ENCODE measurements at places on chromosomes 11 and 22. TPM values are rescaled to one million over a fixed set of nuclear protein-coding genes. Genes with fewer than 3 reads are reported as not detected.
A peak's percentile ranks its signal among the peaks of the same experiment; 100 is the strongest.

- no peak for DNase-seq
Measured at GRCh38 chr11:29679996-29680395, 336.8 kb downstream of the KCNA4 start.

GRCh38 chr11:123585706-123586105 lies 68.7 kb downstream of the SCN3B start:
- DNase-seq: no peak

DNA sequence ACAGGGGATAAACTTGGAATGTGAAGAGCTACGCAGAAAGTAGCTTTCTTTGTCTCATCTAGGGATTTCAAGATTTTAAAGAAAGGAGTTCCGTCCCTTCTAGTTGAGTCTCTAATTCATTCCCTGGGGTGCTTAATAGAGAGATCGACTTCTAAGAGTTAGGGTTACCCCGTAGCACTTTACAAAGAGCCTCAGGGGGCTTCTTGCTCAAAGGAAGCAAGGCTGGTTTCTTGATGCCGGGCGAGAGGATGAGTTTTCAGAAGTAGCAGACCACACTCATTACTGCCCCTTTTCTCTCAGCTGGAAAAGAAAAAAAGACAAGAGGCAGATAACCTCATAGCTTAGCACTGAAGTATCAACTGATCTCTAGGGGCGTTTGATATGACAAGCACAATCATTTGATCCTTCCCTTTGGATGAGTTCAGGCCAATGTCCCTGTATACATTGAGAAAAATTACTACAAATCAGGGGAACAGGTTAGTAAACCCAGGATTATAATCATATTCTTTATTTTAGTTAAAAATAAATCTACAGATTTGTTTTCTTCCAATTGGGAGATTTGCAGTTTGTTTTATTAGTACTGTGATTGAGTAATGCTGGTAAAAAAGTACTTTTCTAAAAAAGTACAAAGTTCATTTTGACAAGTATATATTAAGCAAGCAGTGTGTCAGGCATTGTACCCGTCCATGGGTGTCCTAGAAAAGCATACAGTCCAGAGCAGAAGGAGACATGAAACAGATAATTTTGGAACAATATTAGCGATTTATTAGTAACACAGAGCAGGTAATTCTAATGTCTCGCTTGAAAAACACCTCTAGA lies 18.7 kb downstream of the ELMOD1 start:
- DNase-seq: no peak

- peak; percentile 33 for DNase-seq
Measured at GRCh38 chr22:21457023-21457787, 10.0 kb upstream of the TMEM191C start.

DNA sequence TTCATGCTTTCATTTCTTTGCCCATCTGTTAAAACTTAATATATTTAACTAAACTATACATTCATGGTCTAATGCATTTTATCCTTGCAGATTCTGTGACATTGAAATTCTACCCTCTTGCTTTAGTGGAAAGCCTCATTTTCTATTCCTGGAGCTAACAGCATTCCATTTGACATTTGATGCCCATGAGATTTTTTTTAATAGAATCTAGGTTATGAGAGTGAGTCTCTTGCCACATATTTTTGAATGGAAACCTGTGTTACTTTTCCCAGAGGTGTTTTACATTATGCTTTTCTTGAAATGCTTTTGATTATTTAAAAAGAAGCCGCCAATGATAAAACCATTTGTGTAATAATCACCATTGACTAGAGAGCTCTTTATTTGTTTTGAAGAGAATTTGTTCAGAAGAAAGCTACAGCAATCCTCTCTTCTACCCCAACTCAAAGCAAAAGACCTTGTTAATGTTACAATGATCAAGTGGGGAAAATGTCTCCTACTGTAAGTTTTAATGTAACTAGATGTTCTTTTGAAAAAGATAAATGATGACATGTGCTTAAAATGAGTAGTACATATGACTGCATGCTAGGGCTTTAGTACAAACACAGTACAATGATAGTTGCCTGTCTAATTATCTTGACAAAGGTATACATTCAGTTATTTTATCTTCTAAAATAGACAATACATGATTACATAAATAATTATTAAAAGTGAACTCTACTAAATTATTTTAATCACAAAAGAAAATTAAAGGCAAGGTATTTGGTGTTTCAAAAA lies 67.3 kb downstream of the GAS2 start:
- no peak for DNase-seq

DNA sequence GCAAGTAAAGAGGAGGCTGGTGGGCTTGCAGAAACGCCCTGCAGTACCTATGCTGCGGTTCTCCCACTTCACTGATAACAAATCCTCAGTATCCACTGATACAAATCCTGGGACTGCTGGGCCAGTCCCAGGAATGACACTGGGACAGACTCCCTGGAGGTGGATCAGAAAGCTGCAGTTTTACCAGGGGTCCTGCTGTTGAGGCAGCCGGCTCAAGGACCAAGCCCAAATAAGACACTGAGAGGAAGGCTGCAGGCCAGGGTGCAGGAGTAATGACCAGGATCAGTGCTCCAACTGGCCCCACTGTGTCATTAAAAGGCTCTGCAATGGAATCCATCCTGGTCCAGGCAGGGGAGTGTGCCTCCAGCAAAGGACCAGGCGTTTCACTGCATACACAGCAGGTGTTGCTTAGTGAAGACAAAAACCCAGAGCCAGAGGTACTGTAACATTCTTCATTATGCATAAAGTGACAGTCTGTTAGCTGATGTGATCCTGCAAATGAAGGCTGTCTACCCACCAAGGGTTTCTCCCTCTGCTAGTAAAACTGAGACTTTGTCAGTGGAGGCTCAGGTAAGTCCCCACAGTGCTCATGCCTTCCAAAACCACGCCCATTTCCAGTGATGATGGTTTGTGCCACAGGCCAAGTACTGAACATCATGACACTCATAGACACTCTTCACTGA lies 1.4 kb upstream of the C22orf39 start:
- no peak for DNase-seq

- DNase-seq: no peak
Measured at GRCh38 chr11:67654225-67654624, 3.7 kb upstream of the ACY3 start.

- DNase-seq: no peak
Measured at GRCh38 chr11:121467965-121468364, 15.2 kb upstream of the SORL1-AS1 start.

GRCh38 chr11:128904656-128905344 lies 13.6 kb downstream of the KCNJ5 start:
- DNase-seq: peak; percentile 83

- no peak for DNase-seq
Measured at GRCh38 chr11:110176366-110177085, 83.3 kb downstream of the ZC3H12C start.

DNA sequence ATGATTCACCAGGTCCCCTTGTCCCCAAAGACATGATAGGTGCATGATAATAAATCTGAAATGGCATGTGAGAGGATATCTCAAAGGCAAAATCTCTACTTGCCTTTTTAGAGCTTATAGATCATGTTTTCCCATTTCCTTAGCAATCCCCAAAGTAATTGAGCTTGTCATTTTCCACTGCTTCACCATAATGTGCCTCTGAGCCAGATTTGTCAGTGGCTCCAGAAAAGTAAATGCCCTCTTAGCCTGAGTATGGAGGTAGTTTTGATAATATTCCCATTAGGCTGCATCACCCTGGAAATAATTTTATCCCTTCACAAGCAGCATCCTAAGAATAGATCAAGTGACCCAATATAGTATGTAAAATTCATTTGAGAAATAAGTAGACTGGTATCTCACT lies 36.7 kb upstream of the ADSL start:
- DNase-seq: no peak

GRCh38 chr11:126978165-126978564 lies 22.4 kb downstream of the KIRREL3 start:
- no peak for DNase-seq

- DNase-seq: no peak
Measured at GRCh38 chr11:32851251-32851650, 21.5 kb downstream of the PRRG4 start.

DNA sequence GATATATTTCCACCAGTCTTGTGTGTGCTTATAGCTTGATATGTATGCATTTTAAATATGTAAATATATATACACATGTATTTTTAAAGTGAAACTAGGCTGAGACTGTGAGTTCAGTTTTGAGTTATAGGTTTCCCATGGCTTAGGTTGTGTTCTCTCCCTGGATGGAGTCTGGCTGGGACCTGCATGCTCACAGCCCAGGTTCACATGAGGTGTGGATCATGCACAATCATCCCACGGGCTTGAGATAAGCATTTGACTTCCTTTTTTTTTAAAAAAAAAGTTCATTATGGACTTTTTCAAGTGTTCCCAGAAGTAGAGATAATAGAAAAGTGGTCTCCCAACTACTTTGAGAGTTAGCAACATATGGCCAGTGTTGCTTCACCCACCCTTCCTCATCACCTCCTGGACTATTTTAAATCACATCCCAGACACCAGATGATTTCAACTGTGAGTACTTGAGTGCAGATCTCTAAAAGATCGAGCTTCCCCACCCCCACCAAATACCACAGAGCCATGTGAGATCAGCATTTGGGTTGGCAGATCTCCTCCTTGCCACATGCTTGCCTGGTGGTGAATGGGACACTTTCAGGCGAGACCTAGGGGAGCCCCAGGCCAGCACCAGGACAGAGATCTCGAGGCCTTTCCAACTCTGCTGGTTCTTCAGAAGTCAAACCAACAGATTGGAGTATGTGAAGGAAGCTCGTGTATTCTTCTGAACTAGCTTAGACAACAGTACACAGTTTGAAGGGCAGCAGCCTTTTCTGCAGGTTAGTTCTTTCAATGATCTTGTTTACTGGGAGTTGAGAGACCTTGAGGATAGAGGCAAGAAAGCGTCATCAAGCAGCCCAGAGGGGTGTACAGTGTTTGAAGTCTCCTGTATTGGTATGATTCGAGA lies 15.9 kb downstream of the MED15 start:
- DNase-seq: no peak

DNA sequence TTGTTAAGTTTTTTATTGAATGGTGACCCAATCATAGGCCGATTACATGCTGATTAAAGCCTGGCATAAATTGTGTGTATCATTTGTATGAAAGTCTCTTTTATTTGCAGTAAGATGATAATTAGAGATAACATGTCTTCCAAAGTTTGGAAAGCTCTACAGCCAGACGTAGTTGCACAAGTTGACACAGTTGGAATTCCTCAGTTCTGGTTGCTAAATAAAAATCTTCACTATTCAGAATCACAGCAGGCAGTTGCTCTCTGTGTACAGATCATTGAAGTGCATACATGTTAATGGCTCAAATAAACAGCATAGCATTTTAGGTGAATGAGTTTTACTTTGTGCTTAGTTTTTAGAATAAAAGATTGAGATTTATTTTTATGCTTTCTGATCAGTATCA lies 69.5 kb downstream of the ARHGAP42 start:
- DNase-seq: no peak

DNA sequence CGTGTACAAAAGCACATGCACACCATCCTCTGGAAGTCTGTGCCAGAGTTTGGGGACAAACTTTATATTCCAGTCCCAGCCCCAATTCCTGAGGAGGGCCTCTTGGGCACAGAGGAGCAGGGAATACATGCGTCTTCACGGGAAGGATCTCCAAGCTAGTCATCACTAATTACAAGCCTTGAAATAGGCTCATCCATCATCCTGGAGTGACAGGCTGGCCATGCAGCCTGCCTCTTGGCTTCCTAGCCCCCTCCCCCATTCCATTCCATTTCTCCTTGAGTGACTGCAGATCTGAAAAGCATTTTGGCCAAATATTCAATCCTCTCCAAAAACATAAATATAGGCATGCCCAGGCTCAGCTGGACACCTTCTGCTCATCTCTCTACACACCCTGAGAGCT lies 24.8 kb downstream of the SERPING1 start:
- no peak for DNase-seq

DNA sequence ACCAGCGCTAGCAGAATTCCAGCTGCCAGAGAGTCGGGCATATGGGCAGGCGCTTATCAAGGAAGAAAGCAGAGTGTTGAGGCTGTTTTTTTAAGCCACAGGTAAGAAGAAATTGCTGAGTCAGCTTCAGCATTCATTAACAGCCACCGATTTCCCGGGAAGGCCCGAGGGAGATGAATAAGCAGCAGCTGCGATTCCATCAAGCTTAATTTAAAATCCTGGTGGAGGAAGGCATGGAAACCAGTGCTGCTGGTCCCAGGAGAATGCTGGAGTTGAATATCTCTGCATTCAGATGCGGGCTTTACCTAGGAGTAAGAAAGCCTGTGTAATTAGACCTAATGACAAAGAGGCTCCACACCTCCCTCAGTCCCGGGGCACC lies 168.8 kb downstream of the BRD1 start:
- no peak for DNase-seq

DNA sequence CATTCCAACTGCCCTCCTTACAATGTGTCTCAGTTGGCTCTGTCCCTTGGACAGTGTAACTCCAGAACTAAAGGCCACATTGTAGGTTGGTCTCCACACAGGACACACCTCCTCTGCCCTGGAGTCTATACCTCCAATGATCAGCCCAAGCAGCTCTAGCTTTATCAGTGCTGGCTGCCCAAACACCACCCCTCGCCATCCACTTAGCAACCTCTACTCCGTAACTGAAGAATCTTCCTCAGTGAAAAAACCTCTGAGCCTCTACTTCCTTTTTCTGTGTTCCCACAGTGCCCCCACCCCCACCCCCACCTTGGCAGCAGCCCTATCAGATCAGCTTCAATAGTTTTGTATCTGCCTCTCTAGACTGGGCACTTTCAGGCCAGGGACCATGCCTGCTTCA lies 33.4 kb downstream of the SERPINH1 start:
- DNase-seq: no peak

DNA sequence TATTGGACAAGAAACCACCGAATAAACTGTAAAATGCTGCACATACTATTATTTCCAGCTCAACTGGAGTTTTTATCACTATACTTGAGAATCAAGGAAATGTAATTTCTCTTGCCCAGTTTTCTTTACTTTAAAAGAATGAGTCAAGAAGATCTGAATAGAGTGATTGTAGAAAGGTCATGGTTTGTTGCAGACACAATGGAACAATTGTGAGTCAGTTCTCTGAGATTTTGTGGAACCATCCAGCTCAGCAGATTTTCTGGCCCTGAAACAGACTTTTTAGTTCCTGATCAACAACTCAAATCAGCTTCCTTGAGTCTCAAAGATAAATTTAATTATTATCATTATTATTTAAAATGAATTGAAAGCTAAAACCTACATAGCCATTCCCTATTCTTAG lies 1.3 kb downstream of the TCN1 start:
- DNase-seq: no peak

The GRK3 gene
- 18.7 TPM for total RNA-seq

The LIF gene
- total RNA-seq: 3.7 TPM

The TCN1 gene
- not detected for total RNA-seq

The SCUBE1 gene
- not detected for total RNA-seq

Data from right cardiac atrium (tissue), 5 donors.